ENCODE measurements at places on chromosomes 4 and X. TPM values are rescaled to one million over a fixed set of nuclear protein-coding genes. Genes with fewer than 3 reads are reported as not detected.

Gene BEND2
- not detected for total RNA-seq

DNA sequence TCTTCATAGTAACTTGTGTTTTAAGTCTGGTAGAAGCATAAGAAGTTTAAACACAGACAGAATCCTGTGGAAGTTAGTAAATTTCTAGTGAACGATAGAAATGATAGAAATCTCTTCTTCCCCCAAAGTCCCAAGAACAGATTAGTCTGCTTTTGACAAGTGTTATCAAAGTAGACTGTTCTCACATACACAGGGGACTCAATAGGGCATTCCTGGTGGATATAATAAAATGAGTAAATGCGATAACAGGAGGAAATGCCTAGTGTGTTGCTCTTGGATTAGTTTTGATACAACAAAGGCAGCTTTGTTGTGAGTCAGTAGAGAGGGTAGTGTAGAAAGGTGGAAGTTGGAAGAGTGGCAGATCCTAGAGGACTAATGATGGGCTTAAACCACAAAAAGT lies 43.5 kb downstream of the CLCN3 start:
- H3K4me1 ChIP-seq: peaks cover 32% of the 10 kb centered on the region
- peaks cover 14% of the 10 kb centered on the region for H3K36me3 ChIP-seq
- no peak for DNase-seq
- no peak overlapping the region for H3K4me3 ChIP-seq

DNA sequence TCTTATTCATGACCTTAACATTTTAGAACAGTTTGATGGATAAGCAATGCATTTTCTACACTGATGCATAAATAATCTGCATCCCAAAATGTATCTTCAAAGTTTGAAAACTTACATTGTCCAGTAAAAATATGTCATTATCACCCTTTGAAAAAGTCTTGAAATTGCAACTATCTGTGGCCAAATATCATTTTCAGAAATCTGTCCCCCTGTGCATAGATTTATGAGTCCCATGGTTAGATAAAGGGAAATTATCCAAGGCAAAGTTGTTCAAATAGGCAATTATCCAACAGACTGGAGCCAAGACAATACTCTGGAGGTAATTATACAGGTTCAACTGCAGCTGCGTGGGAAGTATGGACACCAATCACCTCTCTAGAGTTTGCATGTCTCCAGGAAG lies 182.5 kb upstream of the INTU start:
- DNase-seq: no peak
- no peaks in the 10 kb centered on the region for H3K27me3 ChIP-seq
- H3K27ac ChIP-seq: no peak overlapping the region
- H3K4me3 ChIP-seq: no peak overlapping the region
- H3K36me3 ChIP-seq: no peaks in the 10 kb centered on the region

GRCh38 chr4:184167576-184167975 lies 50.1 kb downstream of the ENPP6 start:
- no peak overlapping the region for H3K27ac ChIP-seq
- no peak for DNase-seq
- H3K27me3 ChIP-seq: peaks cover 41% of the 10 kb centered on the region
- no peaks in the 10 kb centered on the region for H3K36me3 ChIP-seq
- H3K4me3 ChIP-seq: no peak overlapping the region

Gene HMX1
- not detected for total RNA-seq

Gene TBX22
- not detected for total RNA-seq

Gene MAGEC1
- not detected for total RNA-seq

Gene ADH1C
- total RNA-seq: not detected

GRCh38 chrX:118325453-118325852 lies 20.5 kb upstream of the WDR44 start:
- no peaks in the 10 kb centered on the region for H3K27me3 ChIP-seq
- no peaks in the 10 kb centered on the region for H3K36me3 ChIP-seq
- no peak for DNase-seq
- no peaks in the 10 kb centered on the region for H3K4me1 ChIP-seq

DNA sequence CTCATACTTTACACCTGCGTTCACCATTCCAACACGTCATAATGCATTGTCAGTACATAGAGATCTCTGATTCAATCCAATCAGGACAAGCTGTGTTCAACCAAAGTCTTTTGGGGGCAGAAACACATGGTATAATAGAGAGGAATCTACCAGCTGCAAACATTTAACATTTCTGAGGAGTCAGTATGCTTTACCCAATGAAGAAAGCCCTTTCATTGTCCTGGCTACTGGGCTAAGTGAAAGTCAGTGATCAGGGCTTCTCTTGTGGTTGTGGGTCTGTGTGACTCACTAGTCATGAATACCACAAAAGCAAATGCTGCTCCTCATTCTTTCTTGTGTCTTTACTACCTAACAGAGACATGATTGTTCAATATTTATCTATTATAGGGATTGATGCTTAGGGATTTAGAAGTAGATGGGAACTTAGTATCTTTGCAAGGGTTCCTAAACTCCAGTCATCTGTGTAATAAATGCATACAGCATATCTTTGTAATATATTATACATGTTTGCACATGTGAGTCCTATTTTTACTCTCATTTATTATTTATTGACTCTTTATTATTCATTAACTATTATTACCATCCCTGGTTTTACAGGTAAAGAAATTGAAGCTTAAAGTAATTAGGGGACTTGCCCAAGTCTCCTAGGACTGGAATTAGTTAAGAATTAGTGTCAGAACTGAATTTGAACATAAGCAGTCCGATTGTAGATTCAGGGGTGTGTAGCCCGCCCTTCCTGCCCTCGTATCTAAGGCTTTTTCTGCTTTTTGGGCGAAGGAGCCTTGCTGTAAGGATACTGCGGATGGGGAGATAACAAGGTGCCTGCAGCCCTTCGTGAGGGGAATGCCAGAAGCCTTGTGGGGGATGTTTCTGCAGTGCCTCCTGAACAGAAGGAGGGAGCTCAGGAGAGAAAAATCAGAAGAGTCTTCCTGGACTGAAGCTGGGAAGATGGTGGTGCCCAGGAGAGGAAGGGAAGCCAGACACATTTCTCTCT lies 353.1 kb upstream of the BOD1L1 start:
- H3K4me3 ChIP-seq: no peak overlapping the region
- no peak overlapping the region for H3K27ac ChIP-seq
- DNase-seq: peak; percentile 7
- H3K36me3 ChIP-seq: no peaks in the 10 kb centered on the region

- no peak for DNase-seq
- H3K4me1 ChIP-seq: no peaks in the 10 kb centered on the region
- peaks cover 4% of the 10 kb centered on the region for H3K27me3 ChIP-seq
- H3K4me3 ChIP-seq: no peak overlapping the region
- H3K36me3 ChIP-seq: no peaks in the 10 kb centered on the region
- no peak overlapping the region for H3K27ac ChIP-seq
Observed at GRCh38 chr4:148795156-148795864, 353.1 kb upstream of the NR3C2 start.

- no peaks in the 10 kb centered on the region for H3K36me3 ChIP-seq
- H3K4me3 ChIP-seq: no peak overlapping the region
- H3K27me3 ChIP-seq: peaks cover 3% of the 10 kb centered on the region
- no peak overlapping the region for H3K27ac ChIP-seq
Observed at GRCh38 chrX:152819266-152819665, 11.3 kb downstream of the CETN2 start.

Gene GLRA2
- total RNA-seq: not detected

Gene SYTL5
- total RNA-seq: not detected

Gene PRR32
- not detected for total RNA-seq

DNA sequence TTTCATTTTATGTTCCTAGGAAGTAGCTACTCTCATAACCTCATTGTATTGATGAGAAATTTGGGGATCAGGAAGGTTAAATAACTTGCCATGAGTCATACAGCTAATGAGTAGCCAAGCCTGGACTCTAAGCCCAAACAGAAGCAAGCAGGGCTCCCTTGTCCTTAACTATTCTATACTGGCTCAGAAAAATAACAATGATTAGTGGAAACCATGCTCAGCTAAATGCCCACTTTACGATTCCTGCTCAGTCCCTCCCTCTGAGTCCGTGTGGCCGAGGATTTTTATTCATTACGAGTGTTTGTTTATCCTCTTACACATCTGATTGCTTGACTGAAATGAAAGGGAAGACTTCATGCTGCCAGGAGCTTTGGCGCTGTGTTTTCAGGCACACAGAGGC lies 100.9 kb downstream of the SLC34A2 start:
- H3K27me3 ChIP-seq: no peaks in the 10 kb centered on the region
- no peak overlapping the region for H3K4me3 ChIP-seq
- peaks cover 39% of the 10 kb centered on the region for H3K36me3 ChIP-seq
- DNase-seq: no peak
- H3K27ac ChIP-seq: no peak overlapping the region

DNA sequence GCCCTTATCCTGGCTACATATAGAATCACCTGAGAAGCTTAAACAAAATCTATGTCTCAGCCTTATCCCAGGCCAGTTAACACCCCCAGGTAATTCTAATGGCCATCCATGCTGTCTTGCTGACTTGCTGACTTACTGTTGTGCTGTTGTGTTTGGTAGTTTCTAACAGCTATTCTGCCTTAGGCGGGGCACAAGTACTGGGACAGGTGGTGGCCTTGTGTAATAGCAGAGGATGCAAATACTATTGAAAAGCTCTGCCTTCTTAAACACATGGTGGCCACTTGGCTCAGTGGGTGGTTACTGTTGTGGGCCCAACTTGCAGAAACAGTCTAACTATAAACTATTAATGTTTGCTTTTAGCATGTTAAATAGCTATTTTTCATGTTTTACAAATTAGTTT lies 56.2 kb downstream of the CDS1 start:
- H3K27me3 ChIP-seq: no peaks in the 10 kb centered on the region
- no peak overlapping the region for H3K27ac ChIP-seq
- H3K4me1 ChIP-seq: no peaks in the 10 kb centered on the region
- no peak overlapping the region for H3K4me3 ChIP-seq
- no peak for DNase-seq

Gene RIPPLY1
- not detected for total RNA-seq

GRCh38 chr4:73603854-73604584 lies 16.2 kb downstream of the RASSF6 start:
- no peak overlapping the region for H3K27ac ChIP-seq
- DNase-seq: no peak
- H3K4me1 ChIP-seq: peaks cover 6% of the 10 kb centered on the region
- H3K27me3 ChIP-seq: no peaks in the 10 kb centered on the region
- no peak overlapping the region for H3K4me3 ChIP-seq

DNA sequence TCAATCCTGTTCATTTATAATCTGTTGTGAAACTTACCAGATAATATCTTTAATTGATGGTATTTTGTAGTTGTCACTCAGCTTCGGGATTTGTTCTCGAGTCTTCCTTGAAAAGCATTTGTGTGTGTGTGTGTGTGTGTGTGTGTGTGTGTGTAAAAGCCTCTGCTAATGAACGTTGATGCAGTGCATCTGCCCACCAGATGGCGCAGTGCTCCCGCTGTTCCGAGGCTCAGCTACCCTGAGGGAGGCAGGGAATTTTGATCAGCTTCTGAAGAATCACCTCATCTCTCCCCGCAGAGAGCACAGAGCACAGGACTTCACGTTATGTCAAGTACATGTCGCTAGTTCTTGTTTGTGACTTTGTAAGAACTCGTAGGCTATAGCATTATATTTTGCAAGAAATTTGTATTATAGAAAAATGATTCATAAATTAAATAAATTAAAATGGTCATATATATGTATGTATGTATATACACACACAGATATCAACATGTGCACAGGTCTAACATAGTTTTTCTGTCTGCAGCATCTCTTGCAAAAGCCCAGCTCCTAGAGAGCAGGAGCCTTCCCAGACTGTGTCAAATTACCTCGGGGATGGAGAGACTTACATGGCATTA lies 316.7 kb upstream of the IGFBP7 start:
- DNase-seq: peak; percentile 63
- no peaks in the 10 kb centered on the region for H3K36me3 ChIP-seq
- H3K27ac ChIP-seq: no peak overlapping the region
- no peaks in the 10 kb centered on the region for H3K4me1 ChIP-seq

Gene USP53
- 8.6 TPM for total RNA-seq

- H3K36me3 ChIP-seq: peaks cover 5% of the 10 kb centered on the region
- H3K27ac ChIP-seq: no peak overlapping the region
- DNase-seq: no peak
- H3K27me3 ChIP-seq: no peaks in the 10 kb centered on the region
- H3K4me1 ChIP-seq: no peaks in the 10 kb centered on the region
Observed at GRCh38 chrX:46599051-46599560, 25.5 kb downstream of the CHST7 start.

Gene ALG13
- 47.8 TPM for total RNA-seq

Gene RGN
- total RNA-seq: not detected

GRCh38 chr4:122695226-122695625 lies 37.3 kb upstream of the BBS12 start:
- no peak for DNase-seq
- peaks cover 6% of the 10 kb centered on the region for H3K27me3 ChIP-seq
- no peaks in the 10 kb centered on the region for H3K36me3 ChIP-seq
- no peak overlapping the region for H3K27ac ChIP-seq
- peaks cover 27% of the 10 kb centered on the region for H3K4me1 ChIP-seq
- no peak overlapping the region for H3K4me3 ChIP-seq

Data from activated naive CD4-positive, alpha-beta T cell treated with anti-CD3 and anti-CD28 coated beads for 36 hours (primary cell).